T-helper 17 cell (primary cell): ENCODE measurements at places on chromosomes 3 and 15.

GRCh38 chr3:131454501-131454900 is 48.3 kb downstream of the MRPL3 start:
- no peaks in the 10 kb centered on the region for H3K4me1 ChIP-seq
- peaks cover 2% of the 10 kb centered on the region for H3K36me3 ChIP-seq
- DNase-seq: no peak
- no peaks in the 10 kb centered on the region for H3K27me3 ChIP-seq

DNA sequence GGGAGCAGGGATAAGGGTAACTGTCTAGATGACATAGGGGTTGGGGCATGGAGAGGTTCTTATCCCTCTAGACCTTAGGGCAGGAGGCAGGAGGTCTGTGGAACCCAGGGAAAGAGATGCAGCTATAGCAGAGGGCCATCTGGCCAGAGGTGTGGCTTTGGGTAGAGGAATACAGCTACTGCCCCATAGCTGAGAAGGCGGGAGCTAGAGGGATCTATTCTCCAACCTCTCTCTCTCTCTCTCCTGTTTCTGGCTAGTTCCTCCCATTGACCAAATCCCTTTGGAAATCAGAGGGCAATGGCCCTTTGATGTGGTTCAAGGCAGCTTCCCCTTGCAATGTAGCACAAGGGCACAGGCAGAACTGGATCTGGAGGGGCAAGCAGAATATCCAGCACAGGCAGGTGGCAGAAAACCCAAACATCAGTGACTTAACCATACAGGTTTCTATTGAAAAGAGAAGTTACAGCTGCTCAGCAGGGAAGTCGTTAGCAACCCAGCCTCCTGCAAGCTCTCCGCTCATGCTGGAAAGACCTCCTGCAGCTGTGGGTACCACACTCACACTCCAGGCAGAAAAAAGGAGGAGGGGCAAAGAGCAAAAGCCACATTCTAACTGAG is 22.3 kb upstream of the LMOD3 start:
- DNase-seq: no peak
- no peak overlapping the region for H3K4me3 ChIP-seq
- H3K4me1 ChIP-seq: peaks cover 11% of the 10 kb centered on the region
- peaks cover 33% of the 10 kb centered on the region for H3K27me3 ChIP-seq
- no peak overlapping the region for H3K27ac ChIP-seq
- H3K36me3 ChIP-seq: peaks cover 2% of the 10 kb centered on the region

DNA sequence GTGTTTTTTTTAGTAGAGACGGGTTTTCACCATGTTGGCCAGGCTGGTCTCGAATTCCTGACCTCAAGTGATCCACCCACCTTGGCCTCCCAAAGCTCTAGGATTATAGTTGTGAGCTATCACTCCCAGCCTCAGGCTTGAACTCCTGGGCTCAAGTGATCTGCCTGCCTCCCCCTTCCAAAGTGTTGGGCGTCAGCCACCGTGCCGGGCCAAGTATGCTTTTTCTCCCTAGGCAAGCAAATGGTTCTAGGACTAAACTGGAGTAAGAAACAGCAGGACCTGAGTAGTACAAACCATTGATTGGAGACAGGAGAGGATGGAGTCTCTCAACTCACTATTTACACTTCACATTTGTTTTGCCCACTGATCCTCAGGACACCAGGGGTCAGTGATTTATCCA is 4.6 kb upstream of the PTPN9 start:
- H3K4me3 ChIP-seq: no peak overlapping the region
- H3K27me3 ChIP-seq: no peaks in the 10 kb centered on the region
- no peak overlapping the region for H3K27ac ChIP-seq
- H3K4me1 ChIP-seq: peaks cover 8% of the 10 kb centered on the region
- DNase-seq: no peak

- no peak for DNase-seq
- no peaks in the 10 kb centered on the region for H3K36me3 ChIP-seq
- H3K4me3 ChIP-seq: no peak overlapping the region
- peaks cover 40% of the 10 kb centered on the region for H3K27me3 ChIP-seq
These were observed 175.2 kb downstream of the ALDH1A2 start for GRCh38 chr15:57890351-57890750.
